ENCODE measurements at places on chromosomes 1 and 21.

- DNase-seq: no peak
These were observed 2.2 kb downstream of the PPP1R8 start for GRCh38 chr1:27832762-27833161.

DNA sequence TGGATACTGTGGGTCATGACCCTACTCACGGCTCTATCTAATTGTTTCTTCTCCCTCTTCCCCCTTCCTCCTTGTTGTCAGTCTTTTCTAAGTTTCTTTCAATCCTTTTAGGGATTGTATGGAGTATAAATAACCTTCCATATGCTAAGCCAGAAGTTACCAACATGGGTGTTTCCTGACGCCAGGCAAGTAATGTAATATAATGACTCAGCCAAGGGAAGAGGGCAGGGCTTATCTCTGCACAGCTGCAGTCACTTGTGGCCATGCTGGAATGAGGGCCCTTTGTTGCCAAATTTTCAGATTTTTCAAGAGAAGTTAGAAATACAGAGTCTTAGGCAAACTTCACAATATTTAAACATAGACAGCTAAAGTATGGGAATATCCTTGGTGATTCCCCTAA is 194.6 kb downstream of the ST6GALNAC3 start:
- no peak for DNase-seq

- no peak for DNase-seq
These were observed 447.3 kb downstream of the AGBL4 start for GRCh38 chr1:49576327-49576901.

GRCh38 chr1:155070158-155070621 is 6.7 kb downstream of the EFNA4 start:
- DNase-seq: no peak

DNA sequence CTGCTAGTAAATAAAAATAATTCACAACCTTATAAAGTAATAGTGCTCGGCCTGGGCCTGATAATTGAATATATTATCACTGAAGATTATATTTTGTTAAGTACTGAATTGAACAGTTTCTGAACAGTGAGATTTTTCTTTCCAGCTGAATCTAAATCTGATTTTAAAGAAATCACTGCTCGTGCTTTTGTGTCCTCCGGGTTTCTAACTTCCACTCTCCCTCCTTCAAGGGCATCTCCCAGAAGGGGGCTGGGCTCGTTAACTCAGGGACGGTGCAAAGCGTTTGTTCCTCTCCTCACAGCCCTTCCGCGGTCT is 823 bp upstream of the KIF1B start:
- no peak for DNase-seq

DNA sequence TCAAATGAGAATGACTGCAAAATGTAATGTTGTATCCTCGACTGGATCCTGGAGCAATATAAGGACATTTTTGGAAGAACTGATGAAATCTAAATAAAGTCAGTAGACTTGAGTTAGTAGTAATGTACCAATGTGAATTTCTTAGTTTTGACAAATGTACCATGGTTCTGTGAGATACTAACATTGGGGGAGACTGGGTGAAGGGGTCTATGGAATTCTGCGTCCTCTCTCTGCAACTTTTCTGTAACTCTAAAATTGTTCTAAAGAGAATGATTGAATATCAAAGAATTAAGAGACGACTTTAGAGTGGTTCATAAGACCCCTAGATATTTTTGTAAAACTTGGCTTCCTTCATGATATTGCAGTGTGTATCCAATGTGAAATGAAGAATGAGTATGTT is 59.2 kb upstream of the KAZN start:
- DNase-seq: no peak

DNA sequence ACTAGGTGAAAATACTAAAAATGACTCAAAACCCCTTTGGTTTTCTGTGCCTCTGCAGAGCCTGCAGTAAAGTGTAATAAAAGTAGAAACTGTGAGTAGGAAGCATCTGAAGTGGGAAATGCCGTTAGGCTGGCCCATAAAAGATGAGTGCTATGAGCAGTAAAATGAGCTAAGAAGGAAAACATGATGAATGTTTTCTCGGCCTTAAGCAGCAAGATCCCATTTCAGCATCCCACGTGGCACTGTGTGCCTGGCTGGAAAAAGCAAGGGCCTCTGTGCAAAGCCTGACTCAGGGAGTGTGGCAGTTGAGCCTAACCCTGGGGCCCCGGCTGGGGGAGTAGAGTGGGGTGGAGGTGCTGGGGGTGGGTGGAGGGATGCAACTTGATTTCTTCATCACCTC is 109.5 kb downstream of the TBX15 start:
- DNase-seq: no peak

DNA sequence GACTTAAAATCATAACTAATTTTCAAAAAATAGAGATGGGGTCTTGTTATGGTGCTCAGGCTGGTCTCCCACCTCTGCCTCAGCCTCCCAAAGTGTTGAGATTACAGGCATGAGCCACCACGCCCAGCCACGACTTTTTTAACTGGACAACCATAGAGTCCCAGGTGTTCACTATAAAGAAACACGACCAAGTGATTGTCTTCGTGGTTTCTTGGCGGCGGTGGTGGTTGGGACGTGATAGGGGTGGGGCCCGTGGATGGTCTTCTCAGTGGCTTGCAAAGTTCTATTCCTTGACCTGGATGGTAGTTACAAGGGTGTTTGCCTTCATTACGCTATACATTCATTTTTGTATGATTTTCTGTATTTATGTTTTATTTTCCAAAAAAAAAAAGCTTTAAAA is 34.6 kb upstream of the COX20 start:
- DNase-seq: no peak

DNA sequence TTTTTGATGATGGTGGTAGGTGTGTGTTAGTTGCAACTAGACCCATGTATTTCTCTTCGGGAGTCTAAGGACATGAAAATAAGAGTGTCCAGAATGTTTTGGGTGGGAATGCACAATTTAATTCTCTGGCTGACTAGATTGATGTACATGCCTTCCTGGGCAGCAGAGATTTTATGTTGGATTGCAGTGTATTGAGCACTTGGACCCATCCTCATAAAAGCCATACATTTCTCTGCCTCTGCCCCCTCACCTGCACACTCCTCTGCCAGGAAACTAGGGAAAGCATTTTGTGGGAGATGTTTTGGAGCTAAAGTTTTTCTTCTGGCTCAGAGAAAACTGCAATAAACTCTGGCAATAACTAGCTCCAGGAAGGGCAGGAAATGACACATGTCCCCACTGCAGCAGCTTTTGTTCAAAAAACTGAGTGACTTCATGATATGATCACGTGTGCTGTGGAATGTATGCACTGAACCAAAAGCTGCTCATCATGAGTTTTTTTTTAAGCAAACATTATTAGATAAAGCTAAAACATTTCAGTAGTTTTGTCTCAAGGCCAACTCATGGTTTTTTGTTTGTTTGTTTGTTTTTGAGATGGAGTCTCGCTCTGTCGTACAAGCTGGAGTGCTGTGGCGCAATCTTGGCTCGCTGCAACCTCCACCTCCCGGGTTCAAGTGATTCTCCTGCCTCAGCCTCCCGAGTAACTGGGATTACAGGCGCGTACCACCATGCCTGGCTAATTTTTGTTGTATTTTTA is 17.6 kb downstream of the RIT1 start:
- no peak for DNase-seq

DNA sequence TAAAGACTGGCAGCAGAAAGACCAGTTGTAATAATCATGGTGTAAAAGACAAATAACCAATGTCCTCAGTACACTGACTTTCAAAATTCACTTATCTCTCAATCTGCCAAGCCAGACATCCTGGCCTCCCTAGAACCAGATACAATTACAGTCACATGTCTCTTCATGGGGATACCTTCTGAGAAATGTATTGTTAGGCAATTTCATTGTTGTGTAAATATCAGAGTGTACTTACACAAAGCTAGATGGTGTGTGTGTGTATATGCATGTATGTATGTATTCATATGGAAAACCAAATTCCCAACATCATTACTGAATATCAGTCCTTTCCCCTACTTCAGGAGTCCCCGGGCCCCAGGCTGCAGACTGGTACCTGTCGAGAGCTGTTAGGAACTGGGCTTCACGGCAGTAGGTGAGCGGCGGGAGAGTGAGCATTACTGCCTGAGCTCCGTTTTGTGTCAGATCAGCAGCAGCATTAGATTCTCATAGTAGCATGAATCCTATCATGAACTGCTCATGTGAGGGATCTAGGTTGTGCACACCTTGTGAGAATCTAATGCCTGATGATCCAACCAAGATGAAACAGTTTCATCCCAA is 65.3 kb upstream of the ZNF326 start:
- no peak for DNase-seq

- DNase-seq: no peak
These were observed 64.2 kb downstream of the PLXNA2 start for GRCh38 chr1:208179961-208180409.

DNA sequence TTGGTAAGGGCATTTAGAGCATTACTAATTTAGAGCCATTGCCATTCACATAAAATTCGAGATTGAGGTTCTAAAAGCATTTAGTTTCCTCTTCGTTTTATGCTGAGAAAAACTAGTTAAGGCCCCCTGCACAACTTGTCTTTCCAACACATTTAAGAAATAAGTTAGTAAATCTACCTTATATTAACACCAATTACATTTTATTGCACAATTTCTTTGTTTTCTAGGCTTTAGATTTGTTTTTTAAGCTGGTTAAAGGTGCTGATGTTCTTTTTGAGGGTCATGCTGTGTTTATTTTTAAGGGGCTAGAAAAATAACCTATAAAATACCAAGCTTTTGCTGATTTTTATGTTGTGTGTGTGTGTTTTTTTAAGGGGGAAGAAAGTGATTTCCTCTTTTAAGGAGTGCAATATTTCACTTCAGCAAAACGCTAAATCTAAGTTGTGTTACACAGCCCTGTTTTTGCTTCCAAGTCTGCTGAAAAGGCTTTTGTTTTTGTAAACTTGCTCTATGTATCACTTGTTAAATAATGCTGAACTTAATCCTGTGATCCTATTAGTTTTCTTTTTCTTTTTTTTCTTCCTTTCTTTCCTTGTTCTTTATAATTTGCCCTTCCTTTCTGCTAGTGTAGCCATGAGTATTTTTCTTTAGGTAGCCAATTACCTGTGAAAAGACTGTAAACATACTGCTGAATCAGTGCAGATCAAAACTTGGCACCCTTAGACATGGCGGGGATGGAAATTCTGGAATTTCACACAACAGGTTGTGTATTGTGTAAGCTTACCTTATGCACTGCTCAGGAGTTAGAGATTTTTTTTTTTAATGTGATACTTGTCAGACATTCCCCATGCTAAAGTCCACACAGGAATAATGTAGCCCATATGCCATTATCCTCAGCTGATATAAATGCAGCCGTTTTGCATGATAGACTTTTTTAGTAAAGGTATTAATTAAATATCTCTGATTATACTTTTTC is 1.5 kb downstream of the CEPT1 start:
- no peak for DNase-seq

DNA sequence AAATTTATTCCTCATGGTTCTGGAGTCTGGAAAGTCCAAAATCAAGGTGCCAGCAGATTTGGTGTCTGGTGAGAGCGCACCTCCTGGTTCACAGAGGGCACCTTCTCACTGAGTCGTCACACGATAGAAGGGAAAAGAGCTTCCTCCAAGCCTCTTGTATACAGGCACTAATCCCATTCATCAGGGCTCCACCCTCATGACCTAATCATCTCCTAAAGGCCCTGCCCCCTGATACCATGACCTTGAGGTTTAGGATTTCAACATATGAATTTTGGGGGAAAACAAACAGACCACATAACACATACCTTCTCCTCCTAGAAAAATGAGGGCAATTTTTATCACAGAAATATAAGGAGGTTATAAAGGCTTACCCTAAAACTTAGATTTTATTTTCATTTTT is 88.0 kb upstream of the NFIA start:
- DNase-seq: no peak

GRCh38 chr1:32627596-32628162 is 22.7 kb downstream of the ZBTB8OS start:
- no peak for DNase-seq

GRCh38 chr21:45263534-45263933 is 24.2 kb downstream of the POFUT2 start:
- DNase-seq: no peak

DNA sequence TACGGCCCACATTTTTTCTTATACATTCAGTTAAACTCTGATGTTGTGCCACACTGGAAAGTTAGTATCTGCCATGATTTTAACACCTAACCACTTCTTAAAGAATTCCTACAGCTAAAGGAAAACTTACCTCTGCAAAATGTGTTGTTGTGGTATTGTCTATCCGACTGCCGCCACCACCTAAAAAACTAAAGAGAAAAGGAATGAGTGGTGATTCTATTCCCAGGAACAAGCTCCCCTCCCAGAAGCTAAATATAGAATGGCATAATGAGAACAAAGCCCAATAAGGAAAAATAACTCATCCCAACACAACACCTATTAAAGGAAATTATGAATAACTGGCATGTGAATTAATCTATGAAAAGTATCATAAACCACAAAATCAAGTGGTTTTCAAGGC is 39.5 kb downstream of the RNF115 start:
- DNase-seq: no peak

DNA sequence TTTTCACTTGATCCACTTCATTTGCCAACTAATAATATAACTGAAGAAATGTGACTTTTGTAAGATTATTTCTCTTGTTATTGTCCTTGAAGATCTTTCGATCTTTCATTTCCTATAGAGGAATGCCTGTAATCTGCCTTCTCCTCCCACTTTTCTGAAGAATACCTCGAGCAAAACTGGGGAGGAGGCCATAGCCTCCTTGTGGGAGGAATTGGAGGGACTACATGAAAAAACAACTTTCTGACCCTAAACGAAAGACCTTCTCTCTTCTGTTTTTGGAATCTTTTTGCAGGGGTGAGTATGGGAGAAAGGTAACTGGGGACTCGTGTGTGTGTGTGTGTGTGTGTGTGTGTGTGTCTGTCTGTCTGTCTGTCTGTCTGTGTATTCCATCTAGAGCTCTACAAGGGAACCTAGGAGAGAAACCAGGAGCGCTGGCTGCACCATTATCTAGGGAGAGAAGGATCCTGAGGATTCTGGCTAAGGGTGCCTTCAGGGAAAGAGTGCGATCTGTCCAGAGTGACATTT is 32.4 kb upstream of the MAB21L3 start:
- DNase-seq: no peak

DNA sequence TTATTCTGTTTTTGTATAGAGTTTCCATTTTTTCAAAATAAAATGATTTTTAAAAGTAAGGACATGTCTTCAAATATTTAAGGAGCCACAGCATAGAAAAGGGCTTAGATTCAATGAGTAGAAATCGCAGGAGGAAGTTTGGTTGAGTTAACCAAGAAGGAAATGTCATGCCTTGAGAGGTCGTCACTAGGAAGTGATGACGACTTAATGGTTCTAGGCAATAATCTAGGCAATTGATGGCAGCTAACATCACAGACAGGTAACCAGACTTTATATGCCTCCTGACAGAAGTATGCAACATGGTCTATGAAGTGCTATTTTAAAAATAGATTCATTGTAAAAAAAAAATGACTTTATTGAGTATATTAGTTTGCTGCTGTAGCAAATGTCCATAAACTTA is 32.1 kb upstream of the TP53BP2 start:
- DNase-seq: no peak

All from stimulated activated CD8-positive, alpha-beta memory T cell treated with anti-CD3 and anti-CD28 coated beads, Interleukin-15, amount 100 ng/mL, for 48 hours (primary cell).